ENCODE measurements at places on chromosomes 2 and 18.

DNA sequence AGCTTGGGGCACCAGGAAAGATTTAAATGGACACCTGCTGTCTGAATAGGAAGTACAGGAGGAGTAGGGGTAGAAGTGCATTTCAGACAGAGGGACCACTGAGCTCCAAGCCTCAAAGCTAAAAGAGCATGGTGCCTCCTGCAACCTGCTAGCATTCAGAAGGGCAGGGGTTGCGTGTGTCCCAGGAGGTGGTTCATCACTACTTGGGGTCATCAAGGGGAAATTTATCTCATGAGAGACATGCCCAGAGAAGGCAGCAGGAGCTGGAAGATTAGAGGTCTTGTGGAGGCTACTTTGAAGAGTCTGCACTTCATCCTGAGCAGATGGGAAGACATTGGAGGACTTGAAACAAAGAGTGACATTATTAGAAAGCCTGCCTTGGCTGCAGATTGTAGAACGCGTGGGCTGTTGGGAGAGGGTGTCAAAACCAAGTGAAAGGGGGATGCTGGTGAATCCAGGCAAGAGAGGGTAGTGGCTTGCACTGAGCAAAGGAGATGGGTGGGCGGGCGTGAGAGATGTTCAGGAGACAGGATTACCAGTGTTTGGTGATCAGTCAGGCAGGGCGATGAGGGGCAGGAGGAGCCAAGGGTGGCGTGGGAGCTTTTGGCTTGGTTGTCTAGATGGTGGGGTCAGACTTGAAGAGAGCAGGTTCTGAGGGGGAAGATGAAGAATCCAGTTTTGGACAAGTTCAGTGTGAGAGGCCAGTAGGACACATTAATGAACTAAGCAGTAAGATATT is 154.0 kb downstream of the DYSF start:
- DNase-seq: no peak

DNA sequence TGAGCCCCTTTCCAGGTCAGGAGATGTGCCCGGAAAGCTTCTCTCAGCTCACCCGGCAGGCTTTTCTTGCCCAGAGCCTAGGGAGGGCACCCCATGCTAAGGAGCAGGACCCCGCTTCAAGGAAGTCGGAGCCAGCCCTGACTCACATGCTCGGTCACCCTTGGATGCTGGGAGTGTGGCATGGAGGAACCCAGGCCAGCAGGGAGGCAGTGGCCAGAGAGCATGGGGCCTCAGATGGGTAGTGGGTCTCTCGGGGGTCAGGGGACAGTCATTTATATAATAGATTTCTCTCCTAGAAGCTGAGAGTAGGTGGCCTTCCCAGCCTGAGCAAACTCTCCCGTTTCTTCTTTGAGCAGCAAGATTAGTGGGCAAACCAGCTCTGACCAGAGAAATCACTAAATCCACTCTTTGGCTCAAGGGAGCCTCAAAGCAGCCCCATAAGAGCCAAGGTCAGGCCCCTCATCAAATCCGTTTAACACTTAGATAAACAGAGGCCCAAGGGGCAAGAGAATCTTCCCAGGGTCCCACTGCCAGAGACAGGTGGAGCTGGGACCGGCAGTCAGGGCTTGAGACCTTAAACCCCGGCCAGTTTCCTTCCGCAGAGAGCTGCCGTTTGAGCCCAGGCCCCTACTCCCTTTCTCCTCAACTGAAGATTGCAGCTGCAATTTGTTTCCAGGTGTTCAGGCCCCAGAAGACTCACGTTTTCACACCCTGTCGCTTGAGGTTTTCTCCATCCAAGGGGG is 113.1 kb downstream of the CYP26B1 start:
- no peak for DNase-seq

DNA sequence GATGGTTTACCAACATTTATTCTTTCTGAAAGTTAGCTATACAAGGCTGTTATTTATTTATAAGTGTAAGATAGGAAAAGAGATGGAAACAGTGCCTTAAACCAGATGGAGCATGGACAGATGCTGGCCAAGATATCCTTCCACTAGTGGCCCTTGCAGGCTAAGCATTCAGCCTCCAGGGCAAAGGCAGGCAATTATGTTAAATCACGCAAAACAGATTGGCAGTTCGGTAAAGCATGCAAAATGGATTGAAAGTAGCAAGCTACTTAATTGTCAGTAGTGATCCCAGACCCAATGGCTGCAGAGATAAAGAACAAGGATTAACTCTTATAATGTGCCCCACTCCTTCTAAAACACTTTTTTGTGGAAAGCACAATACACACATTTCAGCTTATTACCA is 105.4 kb upstream of the MAP4K3 start:
- DNase-seq: no peak

GRCh38 chr2:233810385-233810784 is 32.3 kb downstream of the MROH2A start:
- no peak for DNase-seq

- DNase-seq: no peak
These were observed 301.6 kb upstream of the GULP1 start for GRCh38 chr2:187989925-187990623.

GRCh38 chr2:108244667-108245414 is 5.1 kb downstream of the SULT1C3 start:
- DNase-seq: no peak

GRCh38 chr2:98857001-98857400 is 79.0 kb downstream of the CRACDL start:
- no peak for DNase-seq

- DNase-seq: no peak
These were observed 165.6 kb downstream of the KLHL29 start for GRCh38 chr2:23550553-23550952.

DNA sequence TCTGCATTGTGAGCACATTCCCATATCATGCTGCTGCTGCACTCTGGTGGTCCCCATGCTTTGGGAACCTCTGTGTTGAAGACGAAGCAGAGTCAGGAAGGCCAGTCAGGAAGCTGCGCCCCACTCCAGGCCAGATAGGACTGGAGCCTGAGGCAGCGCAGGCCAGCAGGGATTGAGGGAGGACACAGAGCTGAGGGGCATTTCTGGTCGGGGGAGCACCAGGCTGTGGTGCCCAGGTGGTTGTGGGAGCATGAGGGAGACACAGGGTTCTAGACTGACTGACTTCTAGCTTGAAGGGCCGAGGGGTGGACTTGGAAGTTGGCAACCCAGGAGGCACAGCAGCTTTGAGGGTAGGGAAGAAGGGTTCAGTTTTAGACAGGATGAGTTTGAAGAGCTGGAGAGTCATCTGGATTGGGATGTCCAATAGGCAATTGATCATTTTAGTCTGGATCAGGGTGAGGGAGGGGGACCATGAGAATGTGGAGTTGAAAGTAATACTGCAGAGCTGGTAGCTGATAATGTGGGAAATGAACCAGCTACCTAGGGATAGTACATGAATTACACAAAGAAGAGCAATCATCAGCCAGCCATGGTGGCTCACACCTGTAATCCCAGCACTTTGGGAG is 1.4 kb upstream of the ACTG2 start:
- DNase-seq: no peak

GRCh38 chr2:4464634-4465266 is 761.4 kb downstream of the DCDC2C start:
- no peak for DNase-seq

DNA sequence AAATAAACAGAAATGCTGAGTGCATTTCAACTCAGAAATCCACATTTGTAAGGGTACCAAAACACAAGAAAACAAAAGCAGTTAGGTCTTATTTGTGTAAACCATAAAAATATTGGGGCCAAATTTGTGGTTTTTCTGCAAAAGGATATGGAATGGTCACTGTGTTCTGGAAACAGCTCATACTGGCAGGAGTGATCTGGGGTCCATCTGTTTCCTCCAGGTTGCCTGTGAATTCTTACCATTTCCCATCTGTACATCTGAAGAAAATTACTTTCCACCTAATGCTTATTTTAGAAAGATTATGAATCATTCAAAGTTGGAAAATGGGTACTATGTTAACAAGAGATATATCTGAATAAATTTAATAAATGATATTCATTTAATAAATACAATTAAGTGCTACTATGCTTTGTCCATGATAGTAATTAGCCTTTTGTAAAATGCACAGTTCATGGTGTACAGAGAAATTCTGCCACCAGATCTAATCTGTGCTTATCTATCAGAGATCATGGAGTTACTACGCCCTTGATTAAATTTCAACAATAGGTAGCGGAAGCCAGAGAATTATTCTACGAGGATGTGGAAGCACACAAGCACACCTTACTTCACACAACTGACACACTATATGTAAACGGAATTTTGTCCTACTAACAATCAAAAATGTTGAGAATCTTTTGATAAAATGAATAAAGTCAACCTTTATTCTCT is 10.9 kb downstream of the ALS2 start:
- DNase-seq: no peak

DNA sequence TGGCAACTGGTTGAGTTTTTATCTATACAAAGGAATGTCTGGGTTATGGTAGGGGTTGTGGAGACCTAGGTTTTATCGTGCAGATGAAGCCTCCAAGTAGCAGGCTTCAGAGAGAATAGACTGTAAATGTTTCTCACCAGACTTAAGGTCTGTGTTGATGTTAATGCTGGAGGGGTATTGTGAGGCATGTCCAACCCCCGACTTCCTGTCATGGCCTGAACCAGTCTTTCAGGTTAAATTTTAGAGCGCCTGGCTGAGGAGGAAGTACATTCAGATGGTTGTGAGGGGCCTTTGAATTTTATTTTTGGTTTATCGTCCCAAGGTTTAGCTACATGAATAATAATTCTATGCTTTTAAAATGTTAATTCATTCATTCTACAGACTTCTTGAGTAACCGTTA is 435.1 kb downstream of the DLGAP1 start:
- DNase-seq: no peak

- DNase-seq: no peak
These were observed 174.0 kb downstream of the TGIF1 start for GRCh38 chr18:3623769-3624545.

DNA sequence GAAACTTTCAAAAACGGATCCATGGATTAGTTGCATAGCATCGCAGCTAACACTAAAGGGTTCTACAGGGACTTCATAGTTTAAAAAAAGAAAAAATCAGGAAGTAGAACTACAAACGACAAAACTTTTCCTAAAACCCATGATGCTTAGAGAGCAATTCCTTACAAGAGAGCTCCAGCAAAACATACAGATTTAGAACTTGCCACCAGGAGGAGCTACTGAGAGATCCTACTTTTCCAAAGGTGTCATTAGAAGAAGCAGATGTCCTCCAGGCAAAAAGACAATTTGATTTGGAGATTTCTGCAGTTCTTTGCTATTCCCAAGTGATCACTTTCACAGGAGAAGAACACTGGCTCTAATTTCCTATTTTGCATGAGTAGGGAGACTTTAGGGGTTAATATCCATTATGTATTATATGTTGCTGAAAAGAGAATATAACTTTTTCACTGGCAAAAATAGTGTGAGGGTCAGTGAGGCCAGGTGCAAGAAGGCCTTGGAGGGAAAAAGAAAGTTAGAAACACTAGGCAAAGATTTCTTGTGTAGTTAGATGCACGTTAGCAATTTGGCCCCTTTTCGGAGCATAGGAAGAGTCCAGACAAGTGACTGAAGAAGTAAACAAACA is 436.2 kb downstream of the SUCLG1 start:
- DNase-seq: no peak

- no peak for DNase-seq
These were observed 20.1 kb upstream of the ACMSD start for GRCh38 chr2:134818321-134818720.

DNA sequence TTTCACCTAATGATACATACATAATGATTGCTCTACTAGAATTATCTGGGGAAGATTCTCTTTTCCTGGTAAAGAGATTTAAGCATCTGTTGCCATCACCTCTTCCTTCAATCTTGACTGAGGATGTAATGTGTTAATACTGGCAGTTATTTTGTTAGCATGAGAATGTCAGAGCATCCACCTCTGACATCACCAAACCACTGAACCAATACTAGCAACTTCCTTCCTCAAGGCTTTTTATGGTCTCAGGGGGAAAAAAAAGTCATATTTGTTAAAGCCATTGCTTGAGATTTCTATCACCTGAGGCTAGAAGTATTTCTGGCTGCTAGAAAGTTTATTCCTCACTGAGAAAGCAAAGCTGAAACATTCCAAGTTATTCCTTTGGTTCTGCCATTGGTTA is 48.5 kb downstream of the DSEL start:
- DNase-seq: no peak

- no peak for DNase-seq
These were observed 65.2 kb upstream of the CCDC195 start for GRCh38 chr2:224781400-224781799.

DNA sequence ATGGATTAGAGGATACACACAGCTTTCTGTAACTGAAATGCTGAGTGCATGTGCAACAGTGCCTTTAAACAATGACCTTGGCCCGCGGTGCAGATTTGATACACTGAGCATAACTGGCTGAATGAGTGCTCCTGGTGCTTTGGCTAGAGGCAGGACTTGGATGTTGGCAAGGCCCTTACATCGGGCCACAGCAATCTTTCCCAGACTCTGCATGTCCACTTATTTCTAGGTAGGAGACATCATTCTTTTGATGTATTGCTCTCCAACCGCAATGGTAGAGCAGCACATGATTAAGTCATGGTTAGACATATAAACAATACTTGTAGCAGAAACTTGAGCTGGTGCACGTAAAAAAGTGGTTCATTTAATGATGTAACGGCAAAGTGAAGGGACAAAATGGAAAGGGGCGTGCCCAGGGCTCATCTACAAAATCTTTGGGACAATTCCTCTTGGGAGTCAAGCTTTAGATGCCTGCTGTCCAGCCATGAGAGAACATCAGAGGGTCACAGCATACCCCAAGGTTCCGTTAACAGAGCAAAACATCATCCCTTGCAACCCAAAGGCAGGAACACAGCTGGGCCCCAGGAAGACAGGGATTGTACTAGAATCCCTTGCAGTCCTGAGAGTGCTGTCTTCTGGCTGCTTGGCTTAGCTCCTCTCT is 43.4 kb downstream of the RAB31 start:
- no peak for DNase-seq

DNA sequence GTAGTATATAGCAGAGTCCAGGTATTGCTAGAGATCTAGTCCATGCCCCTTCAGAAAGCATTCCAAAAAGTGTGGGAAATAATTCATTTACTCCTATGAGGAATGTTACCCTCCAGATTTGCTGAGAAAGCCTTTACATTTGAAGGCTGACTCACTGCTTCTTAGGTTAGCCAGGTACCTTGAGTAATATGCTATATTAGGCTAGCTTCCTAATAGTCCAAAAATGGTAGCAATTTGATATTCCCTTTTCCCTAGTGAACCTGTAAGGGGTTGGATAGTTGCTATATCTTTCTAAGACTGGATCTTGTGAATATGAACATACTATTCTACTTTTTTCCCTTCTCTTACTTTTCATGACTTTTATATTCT is 63.6 kb downstream of the SPOPL start:
- DNase-seq: no peak

DNA sequence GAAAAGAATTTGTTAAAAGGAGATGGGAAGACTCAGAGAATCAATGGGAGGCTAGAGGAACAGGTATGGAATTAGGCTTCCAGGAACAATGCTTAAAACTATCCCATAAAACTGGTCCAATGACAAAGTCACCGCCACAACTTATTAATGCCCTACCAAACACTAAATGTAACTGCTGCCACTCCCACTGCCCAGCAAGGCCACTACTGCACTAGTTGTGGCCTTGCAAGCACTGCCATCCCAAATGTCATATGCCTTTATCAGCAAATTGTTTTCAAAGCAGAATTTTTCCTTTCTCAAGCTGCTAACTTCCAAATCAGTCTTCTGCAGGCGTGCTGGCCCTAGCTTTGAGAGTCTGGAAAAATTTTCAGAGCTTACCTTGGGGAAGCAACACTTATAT is 14.5 kb upstream of the C2orf69 start:
- DNase-seq: no peak

- DNase-seq: no peak
These were observed 266.2 kb downstream of the ASXL3 start for GRCh38 chr18:33844232-33844631.

GRCh38 chr2:236670235-236670620 is 100.6 kb downstream of the ACKR3 start:
- DNase-seq: no peak

GRCh38 chr2:231708773-231709635 is 679 bp downstream of the PTMA start:
- peak; percentile 30 for DNase-seq

All from stimulated activated CD4-positive, alpha-beta T cell treated with anti-CD3 and anti-CD28 coated beads, Interleukin-4, amount 100 ng/mL, for 48 hours (primary cell).